ENCODE measurements at places on chromosomes 3 and 15.

DNA sequence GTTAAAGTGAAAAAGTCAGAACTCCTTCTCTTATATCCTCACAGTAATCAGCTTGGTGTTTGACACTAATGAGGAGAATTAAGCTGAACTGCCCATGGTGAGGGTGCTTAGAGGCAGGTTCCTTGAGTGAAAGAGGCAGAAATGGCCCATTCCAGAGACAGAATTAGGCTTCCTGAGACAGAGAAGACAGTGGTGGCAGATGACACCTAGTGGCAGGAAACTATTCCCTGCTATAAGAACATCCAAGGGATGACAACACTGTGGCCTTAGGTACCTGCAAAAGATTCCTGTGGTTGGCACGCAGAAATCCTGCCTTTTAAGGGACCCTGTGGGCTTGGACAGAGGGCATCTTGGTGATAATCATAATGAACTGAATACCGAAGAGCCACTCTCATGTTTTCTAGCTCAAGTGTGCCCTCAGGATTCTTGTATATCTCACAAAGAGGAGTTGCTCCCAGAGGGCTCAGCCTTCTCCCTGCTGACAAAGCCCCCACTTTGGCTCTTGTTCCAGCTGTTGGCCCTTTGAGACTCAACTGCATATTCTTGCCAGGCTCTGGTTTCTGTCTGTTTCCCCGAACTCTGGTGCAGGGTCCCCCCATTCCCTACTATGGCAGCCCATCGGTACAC lies 56.0 kb downstream of the KBTBD12 start:
- no peak for DNase-seq

GRCh38 chr3:97816811-97817210 lies 5.0 kb upstream of the CRYBG3 start:
- DNase-seq, result no peak

GRCh38 chr3:67437789-67438188 lies 216.6 kb downstream of the SUCLG2 start:
- no peak for DNase-seq

DNA sequence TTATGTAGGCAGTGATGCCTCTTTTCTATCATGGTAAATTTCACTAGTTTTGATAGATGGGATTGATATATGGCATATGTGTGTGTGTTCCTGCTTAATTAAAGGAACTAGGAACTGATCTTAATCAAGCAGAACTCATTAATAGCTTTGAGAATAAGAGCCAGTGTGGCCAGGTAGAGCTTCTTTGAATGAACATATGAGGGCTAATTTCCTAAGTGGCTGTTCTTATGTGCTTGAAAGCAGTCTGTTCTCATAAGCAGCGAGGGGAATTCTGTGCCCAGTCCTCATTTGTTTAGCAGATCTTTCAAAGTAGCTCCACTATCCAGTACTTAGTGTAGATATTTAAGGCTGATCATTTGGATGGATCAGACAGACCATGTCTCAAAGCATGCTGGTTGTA lies 164.2 kb downstream of the GABRG3 start:
- DNase-seq, result no peak

DNA sequence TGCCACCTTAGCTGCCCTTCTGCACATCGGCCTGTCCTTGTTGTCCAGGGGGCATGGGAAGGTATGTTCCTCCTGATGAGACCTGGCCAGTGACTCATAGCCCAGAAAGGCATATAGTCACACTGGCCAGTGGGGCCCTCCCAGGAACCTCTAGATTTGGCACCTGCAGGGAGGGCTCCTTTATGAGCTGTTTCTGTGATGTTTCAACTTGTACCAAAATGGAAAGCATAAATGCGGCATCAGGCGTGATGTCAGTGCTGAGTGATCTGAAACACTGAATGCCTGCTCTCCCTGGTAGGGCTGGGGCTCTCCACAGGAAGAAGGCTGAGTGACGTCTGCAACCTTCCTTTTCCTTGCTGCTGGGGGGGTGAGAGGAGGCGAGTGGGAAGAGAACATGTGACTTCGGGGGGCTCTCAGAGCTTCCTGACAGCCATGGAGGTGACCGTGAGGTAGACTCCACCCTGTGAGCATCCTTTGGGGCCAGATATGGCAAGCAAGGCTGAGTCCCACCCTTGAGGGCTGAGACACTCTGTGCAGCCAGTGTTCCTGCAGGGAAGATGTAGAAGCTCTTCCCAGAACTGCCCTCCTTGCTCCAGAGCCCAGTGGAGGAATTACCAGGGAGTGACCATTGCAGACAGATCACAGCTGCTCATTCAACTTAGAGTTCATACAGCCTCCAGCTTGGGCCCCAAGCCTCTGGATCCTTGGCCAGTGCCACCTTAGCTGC lies 37.1 kb upstream of the APEH start:
- no peak for DNase-seq

DNA sequence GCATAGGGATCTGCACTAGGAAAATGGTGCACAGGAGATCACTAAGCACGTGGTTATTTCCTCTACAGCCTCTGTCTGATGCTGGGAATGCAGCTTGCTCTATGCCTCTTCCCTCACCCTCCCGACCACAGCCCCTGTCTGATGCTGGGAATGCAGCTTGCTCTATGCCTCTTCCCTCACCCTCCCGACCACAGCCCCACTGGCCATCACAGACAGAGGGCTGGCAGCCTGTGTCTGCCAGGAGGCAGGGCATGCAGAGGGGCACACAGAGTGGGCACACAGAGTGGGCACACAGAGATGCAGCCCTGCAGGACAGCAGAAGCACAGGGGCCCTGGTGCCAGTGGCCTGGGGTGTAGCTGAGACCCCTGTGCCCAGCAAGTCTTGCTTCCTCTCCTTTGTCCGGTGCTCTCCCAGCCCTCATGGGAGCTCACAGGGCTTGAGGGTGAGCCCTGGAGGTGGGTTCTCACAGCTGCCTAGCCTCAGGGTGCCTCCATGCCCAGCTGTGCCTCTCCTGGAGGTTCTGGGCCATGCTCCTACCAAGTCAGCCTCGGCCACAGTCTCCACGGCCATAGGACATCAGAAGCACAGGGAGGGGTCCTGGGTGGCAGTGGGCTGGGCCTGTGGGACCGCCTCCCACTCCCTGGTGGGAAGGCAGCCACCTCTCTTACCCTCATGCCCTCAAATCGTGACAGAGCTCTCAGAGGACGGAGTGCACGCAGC lies 65.8 kb downstream of the EXOG start:
- DNase-seq, result no peak

DNA sequence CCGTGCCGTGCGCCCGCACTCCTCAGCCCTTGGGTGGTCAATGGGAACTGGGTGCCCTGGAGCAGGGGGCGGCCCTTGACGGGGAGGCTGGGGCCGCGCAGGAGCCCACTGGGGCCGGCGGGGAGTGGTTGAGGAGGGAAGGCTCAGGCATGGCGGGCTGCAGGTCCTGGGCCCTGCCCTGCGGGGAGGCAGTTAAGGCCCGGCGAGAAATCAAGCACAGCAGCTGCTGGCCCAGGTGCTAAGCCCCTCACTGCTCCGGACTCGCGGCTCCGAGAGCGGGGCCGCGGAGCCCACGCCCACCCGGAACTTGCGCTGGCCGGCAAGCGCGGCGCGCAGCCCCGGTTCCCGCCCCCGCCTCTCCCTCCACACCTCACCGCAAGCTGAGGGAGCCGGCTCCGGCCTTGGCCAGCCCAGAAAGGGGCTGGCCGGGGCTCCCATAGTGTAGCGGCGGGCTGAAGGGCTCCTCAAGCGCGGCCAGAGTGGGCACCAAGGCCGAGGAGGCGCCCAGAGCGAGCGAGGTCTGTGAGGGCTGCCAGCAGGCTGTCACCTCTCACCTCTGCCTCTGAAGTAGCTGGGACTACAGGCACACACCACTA lies 7.8 kb downstream of the GP9 start:
- no peak for DNase-seq

- peak; percentile 83 for DNase-seq
Measured at GRCh38 chr15:72272213-72272996, at the start of gene PARP6. PARP6 (minus strand) TSS chr15:72272554; CDS start chr15:72267477, 5,077 bp downstream.

GRCh38 chr15:39623529-39623931 lies 42.7 kb downstream of the THBS1 start:
- DNase-seq, result no peak

- DNase-seq, result no peak
Measured at GRCh38 chr3:4475804-4476203, 8.7 kb upstream of the SUMF1 start.

DNA sequence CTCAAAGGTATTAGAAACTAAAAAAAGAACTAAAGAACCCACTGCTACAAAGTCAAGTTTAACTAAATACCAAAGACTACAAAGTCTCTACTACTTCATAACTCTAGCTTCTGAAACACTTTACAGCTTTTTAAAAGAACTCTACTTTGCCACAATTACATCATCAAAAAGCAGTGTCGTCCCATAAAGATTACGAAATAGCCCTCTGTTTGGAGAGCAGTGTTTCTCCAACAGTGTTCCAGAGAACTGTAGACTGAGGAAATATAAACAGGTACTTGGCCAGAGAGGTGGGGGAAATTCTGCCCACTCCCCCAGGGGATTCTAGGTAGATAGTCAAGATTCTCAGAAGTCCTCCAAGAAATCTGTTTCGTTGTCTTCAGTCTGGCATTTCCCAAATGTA lies 225.6 kb downstream of the PDZRN3 start:
- no peak for DNase-seq

GRCh38 chr3:72379500-72380187 lies 468.6 kb downstream of the SHQ1 start:
- DNase-seq, result no peak

DNA sequence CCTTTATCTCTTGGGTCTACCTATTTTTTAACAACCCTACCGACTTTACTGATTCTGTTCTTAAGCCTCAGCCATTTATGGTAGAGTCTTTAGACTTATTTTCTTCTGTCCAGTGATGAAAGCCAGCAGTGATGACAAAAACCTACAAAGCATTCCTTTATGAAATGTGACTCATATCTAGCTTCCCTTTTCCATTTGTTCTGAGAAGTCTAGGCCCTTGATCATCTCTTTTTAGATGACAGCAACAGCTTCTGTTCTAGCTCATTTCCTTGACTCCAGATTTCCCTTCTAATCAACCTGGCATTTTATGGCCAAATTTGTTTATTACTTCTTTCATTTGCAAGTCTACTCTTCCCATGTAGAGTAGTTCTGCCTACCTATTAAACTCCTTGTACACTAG lies 36.1 kb downstream of the CFAP44 start:
- no peak for DNase-seq

DNA sequence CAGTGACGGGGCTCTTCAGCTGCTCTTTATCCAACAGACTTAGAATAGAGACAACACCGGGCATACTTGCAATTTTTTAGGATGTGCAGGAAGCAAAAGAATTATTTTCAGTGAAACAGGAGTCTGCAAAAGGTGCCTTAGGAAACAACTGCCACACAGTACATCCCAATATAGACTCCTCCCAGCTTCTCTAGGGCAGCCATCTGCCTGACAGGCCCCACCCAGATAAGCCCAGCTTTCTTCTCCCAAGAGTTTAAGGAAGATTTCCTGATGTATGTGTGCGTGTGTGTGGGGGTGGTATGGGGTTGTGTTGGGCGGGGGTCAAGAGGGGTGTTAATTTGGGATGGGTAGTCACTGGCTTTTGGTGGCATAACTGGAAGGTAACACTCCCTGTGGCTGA lies 21.5 kb downstream of the MAP2K1 start:
- no peak for DNase-seq

- DNase-seq, result no peak
Measured at GRCh38 chr3:195257454-195258448, 13.2 kb downstream of the XXYLT1 start.

GRCh38 chr3:11510001-11510340 lies 133.7 kb downstream of the VGLL4 start:
- DNase-seq, result no peak

GRCh38 chr3:31092748-31093589 lies 198.5 kb upstream of the GADL1 start:
- no peak for DNase-seq

- no peak for DNase-seq
Measured at GRCh38 chr3:141095546-141095937, 44.4 kb downstream of the SPSB4 start.

DNA sequence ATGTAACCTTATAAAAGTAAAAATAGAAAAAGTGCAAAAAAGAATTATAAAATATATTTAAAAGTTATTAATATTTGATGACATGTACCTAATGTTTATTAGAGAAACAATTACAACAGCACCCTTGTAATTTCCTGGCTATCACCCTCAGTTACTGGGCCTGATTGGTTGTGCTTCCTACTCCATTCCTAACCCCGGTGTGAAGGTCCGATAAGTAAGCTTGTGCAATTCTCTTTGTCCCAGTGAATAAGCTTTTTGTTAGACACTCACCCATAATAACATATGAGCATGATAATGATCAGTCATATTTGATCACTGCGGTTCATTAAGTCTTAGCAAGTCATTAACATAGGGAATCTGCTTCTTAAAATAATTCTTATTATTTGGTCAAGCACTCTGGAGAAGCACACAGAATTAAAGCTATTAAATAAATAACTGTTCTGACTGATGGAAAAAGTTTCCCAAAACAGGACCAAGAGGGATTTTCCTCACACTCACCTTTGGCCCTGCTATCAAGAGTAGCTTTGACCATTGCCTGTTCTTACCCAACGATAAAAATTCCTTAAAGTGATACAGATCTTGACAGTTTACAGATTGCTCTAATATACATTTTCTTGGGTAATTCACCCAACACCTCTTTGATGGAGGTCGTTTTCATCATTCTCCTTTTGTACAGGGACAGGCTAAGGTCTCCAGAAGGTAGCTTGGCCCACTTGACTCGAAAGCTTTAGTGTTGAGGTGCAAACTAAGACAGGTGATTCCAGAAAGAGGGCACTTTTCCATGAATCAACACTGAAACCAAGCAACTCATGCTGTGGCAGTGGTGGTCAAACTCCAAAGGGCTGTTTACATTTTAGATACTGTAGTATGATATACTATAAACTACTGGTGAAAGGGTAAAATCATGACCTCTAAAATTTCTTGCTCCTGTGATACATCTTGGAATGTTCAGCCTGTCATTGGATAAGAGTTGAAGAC lies 543.0 kb upstream of the KCNMB2 start:
- no peak for DNase-seq

GRCh38 chr3:12828751-12829150 lies 12.6 kb downstream of the RPL32 start:
- no peak for DNase-seq

- no peak for DNase-seq
Measured at GRCh38 chr15:31473385-31474058, 146.9 kb downstream of the KLF13 start.

- DNase-seq, result no peak
Measured at GRCh38 chr3:29544701-29545363, 264.0 kb downstream of the RBMS3 start.

- no peak for DNase-seq
Measured at GRCh38 chr15:96336108-96336595, 5.7 kb downstream of the NR2F2 start.

Data from omental fat pad (tissue), 4 donors.